ENCODE measurements at places on chromosomes 12 and 14.
A peak's percentile ranks its signal among the peaks of the same experiment; 100 is the strongest.

DNA sequence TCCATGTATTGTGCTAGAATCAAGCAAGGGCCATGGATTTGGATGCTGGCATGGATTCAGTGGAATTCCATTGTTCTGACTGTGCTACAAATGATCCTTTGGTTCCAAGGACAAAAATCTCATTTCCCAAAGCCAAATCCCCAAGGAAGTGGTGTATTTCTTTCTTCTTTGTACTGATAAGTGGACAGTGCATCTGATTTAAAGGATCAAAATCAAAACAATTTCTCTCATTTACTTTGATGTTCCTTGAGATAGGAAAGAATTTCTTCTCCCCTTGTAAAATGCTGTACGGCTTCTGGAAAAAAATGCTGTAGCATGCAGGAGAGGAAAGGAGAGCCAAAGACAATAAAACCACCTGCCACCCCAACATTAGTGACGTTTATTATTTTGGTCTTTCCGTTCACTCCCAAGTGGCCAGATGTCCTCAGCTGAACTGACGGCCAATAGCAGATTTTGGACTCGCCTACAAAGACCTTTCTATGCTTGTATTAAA is 185.7 kb downstream of the PRKD1 start:
- peak; percentile 80 for DNase-seq

DNA sequence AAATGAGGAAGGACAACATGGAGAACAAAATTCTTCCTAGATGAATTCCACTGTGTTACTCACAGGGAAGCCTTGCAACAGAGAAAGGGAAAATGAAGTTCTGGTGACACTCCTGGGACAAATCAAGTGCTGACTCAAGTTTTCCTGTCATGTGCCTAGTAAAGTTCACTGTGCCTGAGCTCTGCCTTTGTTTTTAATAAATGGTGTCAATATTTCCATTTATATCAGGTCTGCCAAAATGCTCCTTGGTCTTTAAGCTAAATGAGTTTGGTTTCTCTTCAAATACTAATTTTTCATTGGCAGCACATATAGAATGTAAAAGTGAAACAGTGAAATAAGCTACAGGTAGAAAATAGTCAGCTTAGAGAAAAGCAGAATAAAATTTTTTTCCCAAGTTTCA is 33.0 kb downstream of the HIGD1C start:
- peak; percentile 54 for DNase-seq

GRCh38 chr14:64683264-64683663 is 21.0 kb upstream of the PLEKHG3 start:
- no peak for DNase-seq

DNA sequence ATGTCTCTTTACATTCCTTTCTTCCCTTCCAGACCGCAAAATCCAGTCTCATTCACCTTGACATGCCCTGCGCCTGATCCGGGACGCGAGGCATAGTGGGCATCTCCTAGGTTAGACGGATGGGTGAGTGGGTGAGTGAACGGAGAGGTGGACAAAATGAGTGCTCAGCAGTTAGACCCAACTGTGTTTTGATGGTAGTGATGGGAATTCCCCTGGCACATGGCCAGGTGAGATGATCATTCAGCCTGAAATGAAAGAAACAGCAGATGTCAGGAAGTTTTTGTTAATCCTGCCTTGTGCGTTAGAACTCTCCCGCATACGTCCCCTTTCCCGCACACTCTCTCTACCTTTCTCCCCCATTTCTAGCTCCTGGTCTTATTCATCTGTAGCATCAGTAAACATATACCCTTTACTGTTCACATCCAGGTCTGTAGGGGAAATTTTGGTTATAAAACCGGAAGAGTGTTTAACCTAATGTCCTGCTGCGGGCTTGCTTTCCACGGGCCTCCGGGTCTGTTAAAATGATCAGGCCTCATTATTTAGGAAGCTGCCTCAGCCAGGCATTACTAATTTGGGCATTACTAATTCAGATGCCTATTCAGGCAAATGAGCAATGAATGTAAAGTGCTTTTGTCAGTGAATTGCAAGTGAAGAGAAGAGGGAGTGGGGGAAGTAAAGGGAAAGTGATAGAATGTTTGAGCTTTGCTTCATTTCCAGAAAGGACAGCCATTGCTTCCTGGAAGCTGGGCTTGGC is 172.8 kb downstream of the ETV6 start:
- peak; percentile 70 for DNase-seq

- DNase-seq, result no peak
Observed at GRCh38 chr12:33721561-33721960, 281.9 kb upstream of the SYT10 start.
